ENCODE measurements at places on chromosomes 6 and 20.

- no peak for DNase-seq
Measured at GRCh38 chr6:161292145-161292544, 18.3 kb upstream of the AGPAT4 start.

- DNase-seq, result no peak
Measured at GRCh38 chr6:149317644-149318571, at the start of gene TAB2. Gene TAB2 (plus strand): TSS chr6:149317712. CDS start chr6:149369998, 52,286 bp downstream.

DNA sequence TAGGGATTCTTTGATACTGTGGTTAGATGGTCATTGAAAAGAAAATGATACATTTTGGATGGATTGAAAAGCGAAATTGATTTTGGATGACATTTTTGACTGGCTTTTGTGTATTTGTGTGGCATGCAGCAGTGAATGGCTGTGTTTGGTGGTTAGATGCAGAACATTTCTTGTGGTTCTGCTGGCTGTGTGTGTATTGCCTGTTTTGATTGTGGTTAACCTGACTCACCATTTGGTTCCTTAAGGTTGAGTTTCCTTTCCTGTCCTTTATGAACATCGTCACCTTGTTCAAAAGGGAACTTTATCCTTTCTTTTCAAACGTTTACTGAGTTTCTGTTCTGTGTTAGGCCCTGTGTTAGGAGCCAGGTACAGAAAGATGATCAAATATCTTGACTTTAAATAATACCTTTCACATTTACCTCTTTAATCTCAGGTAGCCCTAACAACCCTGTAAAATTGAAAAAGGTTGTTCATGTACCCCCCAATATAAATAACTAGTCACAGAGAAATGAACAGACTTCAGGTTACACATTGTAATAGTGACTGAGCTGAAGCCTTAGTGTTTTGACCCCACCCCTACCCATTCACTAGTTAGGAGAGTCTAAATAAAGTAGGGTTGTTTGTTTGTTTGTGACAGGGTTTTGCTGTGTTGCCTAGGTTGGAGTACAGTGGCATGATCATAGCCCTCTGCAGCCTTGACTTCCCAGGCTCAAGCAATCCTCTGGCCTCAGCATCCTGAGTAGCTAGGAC, 23.8 kb downstream of the ANKS1A start:
- no peak for DNase-seq

DNA sequence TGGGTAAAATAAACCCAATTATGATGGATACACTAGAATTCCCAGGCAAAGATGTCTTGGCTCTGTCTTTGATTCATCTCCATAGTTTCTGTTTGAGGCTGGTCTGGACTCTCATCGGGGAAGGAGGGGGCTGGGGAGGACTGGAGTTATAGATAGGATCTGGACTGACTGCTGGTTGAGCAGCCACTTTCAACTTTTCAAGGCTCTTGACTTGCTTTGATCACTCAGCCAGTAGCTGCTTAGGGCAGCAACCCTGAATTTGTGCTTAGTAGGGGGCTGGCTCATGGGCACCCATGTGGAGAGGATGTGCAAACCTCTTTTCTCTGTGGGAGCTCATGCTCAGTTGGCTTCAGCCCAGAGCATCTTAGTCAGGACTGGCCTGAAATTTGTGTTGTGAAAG, 114.0 kb upstream of the NEDD9 start:
- DNase-seq, result no peak

DNA sequence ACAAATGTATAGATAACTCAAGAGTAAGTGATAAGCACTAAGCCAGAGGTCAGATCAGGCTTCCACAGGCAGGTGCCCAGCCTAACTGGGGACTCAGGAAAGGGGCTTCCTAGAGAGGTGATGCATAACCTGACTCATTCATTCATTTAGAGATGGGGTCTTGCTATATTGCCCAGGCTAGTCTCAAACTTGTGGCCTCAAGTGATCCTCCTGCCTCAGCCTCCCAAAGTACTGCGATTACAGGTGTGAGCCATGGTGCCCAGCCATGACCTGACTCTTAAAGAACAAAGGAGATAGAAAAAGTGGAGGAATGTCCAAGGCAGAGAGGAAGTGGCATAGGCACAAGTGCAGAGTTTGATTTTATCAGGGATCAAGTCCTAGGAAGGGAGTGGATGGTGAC, 41.9 kb downstream of the GJA10 start:
- no peak for DNase-seq

DNA sequence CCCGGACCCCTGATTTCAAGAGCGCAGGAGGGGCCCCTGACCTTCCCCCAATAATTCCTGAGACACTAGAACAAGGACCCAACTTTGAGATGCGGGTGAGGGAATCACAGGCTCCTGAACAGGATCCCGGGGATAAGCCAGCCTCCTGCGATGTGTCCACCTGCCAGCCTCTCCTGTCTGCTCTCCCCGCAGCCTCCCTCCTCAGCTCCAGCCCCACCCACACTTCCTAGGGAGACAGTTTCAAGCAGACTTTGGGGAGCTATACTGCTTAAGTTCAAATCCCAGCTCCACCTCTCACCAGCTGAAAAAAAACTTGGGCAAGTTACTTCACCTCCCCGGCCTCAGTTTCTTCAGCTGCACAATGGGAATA, 50.8 kb downstream of the GRM4 start:
- no peak for DNase-seq

- no peak for DNase-seq
Measured at GRCh38 chr20:59032713-59033059, 551 bp upstream of the ATP5F1E start.

DNA sequence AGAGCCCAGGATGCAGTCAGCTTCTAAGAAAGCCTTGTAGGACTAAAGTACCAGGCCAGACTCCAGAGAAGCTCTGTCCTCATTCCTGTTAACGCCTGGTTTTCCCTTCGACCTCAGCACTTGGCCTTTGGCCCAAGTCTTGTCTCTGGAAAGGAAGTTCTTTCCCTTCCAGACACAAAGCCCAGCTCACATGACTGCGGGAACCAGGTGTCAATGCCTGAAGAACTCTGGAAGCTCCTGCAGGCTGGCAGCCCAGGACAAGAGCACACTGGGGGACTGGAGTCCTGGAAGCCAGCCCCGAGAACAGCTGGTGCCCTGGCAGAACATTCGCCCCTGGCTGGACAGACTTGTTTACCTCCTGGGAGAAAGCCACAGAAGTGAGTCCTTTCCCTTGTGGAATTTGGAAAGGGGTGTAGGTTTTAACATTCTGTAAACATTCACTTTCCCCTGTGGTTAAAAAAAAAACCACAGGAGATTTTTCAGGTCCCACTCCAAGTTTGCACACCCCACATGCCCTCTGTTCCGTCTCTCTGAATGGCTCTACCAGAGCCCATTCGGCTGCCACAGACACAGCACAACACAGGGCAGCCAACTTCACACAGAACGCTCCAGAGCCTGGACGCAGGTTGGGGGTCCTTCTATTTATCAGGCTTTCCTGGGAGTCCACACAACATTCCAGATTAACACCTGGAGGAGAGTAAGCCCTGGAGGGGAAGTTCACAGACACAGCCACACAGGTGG, 18.1 kb downstream of the ACSS1 start:
- no peak for DNase-seq

DNA sequence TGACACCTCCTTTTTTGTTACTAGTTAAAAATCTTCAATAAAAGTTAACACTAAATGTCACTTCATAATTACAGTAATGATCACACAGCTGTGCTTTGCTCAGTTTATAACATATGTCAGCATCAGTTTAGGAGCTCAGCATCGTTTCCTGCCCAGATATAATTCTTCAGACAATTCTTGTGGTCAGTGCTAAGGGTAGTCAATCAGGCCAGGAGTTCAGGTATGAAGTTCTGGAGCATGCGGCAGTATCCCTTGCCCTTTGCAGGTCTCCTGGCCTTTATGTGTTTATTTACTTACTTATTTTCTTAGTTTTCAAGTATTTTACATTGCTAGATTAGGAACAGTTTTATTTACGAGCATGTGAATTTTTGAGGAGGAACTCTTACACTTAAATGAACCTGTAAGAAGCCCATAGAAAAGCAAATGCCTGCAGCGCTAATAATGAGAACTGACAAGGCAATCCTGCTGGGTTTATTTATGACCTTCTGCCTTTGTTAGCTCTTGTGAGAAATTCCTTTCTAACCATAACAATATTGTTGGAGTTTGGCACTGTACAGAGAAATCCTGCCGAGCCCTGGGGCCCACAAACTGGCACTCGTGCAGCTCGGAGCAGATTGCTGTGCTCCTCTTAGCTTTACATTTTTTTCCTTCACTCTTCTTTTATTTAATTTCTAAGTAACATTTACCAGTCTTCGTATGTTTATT, 252.8 kb downstream of the TMEM242 start:
- no peak for DNase-seq

DNA sequence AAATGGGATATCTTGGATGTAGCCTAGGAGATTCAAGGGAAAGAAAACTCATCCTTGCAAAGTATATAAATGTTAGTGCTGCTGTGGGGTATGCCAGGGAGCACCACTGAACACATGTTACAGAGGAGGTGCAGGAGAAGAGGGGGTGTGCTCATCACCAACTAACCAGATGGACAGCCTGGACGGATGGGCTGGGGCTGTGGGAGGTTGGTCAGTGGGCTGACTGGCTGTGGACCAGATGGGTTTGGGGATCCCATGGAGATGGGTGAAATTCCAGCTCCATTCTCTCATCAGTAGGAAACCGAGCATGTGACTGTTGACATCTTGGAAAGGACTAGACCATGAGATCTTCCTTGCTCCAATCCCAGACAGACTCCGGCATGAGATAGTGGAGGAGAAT, 201.0 kb downstream of the LRFN2 start:
- no peak for DNase-seq

GRCh38 chr6:4660377-4661321, 115.6 kb upstream of the CDYL start:
- DNase-seq, result no peak

- DNase-seq, result no peak
Measured at GRCh38 chr6:112153926-112154607, 66.7 kb downstream of the FAM229B start.

- DNase-seq, result no peak
Measured at GRCh38 chr6:122799916-122800686, 11.0 kb downstream of the SMPDL3A start.

- no peak for DNase-seq
Measured at GRCh38 chr6:110566346-110567125, 90.1 kb upstream of the SLC22A16 start.

- DNase-seq, result no peak
Measured at GRCh38 chr6:3882866-3883265, 33.7 kb downstream of the FAM50B start.

DNA sequence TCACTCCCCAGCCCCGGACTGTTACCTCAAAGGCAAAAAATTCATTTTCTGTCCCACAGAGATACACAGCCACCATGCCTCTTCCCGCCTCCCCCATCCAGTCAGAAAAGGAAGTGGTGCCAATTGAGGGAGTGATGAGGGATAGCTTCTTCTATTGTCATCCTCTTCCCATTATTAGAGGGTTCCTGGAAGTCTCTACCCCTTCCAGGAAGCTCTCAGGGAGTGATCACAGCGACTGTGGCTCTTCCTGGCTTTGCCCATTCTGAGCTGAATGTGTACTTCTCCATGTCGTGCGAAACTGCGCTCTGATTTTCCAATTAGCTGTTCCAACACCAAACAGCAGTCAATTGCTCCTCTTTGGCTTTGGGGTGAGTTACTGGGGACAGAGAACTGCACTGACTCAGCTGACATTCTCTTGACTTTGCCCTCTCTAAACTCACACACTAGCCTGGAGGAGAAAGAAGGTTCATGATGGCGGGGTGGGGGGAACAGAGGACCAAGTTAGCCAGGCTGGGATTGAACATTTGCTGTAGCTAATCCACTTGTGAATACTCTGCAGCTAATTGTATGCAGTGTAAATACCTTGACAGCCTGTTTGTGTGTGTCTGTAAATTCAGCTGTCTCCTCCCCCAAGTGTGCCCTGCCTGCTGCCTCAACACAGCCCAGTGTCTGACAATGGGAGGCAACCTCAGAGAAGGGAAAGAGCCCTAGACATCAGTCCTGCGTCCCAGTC, 2.4 kb upstream of the MDGA1 start:
- no peak for DNase-seq

DNA sequence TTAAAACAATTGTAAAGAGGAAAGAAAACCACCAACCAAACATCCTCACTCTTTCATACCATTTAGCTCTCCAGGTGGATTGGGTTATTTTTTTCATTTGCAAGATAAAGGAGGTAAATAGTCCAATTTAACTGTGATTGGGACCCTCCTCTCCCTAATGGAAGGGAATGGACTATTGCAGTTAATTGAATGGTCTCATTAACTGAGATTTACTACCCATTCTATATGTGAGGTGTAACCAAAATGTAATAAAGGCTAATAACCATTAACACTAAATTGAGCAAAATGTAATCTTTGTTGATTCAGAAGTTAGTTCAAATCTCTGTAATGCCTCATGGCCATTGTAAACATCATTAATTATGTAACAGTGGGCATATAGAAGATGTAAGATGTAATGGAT, 105.0 kb downstream of the KLHL32 start:
- DNase-seq, result no peak

- no peak for DNase-seq
Measured at GRCh38 chr6:40891131-40891530, 147.9 kb downstream of the UNC5CL start.

- no peak for DNase-seq
Measured at GRCh38 chr6:158560836-158561320, 987 bp downstream of the TMEM181 start.
